Trophoblast cell (in vitro differentiated cells and primary cell): ENCODE measurements at places on chromosomes 1 and 21.
A peak's percentile ranks its signal among the peaks of the same experiment; 100 is the strongest.

GRCh38 chr1:155051777-155052398, 772 bp downstream of the ADAM15 start:
- no peak for DNase-seq

DNA sequence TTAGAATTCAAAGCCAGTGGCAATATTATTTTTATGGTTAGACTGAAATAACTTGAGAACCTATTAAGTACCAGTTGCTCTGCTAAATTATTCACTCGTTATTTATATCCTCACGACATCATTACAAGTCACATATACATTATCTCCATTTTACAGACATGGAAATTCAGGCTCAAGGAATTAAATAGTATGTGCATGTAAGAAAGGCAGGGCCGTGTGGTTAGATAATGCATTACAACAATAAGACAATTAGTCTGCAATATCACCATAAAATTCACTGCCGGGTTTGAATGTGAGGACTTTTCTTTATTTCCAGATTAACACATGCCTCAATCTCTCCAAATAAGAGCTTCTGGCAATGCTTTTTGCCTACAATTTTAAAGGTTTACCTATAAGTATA, 523.4 kb downstream of the PTBP2 start:
- DNase-seq = no peak

- DNase-seq = peak; percentile 35
Observed at GRCh38 chr1:226220473-226221189, 2.8 kb upstream of the MIXL1 start.

DNA sequence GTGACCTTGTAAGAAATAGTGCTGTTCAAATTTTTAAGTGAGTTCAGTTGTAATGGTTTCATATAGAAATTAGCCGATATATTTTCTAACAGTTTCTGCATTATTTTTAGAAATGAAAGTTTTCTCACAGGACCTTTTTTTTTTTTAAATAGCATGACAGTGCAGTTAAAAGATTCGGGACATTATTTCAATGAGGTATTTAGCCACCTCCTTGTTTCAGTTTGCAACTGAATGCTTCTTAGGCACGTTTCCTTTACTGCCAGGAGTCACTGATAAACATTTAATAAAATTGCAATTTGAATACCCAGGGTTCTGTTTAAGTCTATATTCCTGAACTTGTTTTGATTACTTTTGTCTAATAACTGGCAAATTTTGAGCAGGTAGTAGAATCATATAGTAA, 304.7 kb downstream of the TM2D1 start:
- DNase-seq = no peak

- DNase-seq = no peak
Observed at GRCh38 chr1:14499312-14500040, 99.0 kb upstream of the KAZN start.

GRCh38 chr1:181099152-181100014, 10.9 kb downstream of the IER5 start:
- DNase-seq = no peak

DNA sequence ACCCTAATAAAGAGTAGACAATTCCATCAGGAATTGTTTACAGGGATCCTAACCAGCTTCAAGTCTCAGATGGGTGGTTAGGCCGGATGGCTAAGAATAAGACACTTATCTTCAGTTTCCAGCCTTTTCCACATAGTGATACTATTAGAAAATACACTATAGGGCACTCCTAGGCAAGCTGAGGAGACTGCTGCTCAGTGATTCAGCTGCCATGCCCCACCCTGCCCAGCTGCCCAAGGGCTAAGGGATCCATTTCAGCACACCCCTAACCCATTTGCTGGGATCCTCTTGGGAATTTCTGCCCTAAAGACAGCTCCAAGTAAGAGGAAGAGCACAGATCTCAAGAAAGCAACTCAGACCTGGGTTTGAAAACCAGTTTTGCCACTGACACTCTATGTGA, 31.9 kb downstream of the PLPP3 start:
- DNase-seq = no peak

DNA sequence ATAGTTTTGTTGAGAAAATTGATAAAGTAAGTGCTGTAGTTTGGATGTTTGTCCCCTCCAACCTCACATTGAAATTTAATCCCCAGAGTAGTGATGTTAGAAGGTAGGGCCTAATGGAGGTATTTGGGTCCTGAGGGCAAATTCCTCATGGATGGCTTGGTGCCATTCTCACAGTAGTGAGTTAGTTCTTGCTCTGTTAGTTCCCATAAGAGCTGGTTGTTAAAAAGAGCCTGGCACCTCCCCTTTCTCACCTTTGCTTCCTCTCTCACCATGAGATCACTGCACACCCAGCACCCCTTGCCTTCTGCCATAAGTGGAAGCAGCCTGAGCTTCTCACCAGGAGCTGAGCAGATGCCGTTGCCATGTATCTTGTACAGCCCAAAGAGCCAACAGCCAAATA, 354.8 kb upstream of the NFIA start:
- DNase-seq = peak; percentile 25

- DNase-seq = peak; percentile 2
Observed at GRCh38 chr1:69121723-69122122, 446.0 kb upstream of the LRRC7 start.

DNA sequence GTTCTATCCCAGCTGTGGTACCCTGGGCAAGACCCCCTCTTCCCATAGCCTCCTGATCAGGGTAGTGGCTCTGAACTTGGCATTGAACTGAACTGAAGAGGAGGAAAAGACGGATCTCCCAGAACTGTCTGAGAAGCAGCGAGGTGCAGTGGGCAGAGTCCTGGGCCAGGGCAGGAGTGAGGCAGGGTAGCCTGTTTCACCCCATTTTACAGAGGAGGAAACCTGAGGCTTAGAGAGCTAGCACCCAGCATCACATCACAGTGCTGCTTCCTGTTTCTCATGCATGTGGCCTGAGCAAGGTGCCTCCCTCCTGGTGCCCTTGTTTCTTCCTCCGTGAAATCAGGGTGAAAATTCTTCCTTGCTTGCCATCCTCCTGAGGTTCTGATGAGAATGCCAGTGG, 17.1 kb downstream of the ZNF362 start:
- no peak for DNase-seq

GRCh38 chr1:177948336-177948972, 21.4 kb downstream of the SEC16B start:
- DNase-seq = peak; percentile 65

GRCh38 chr1:3231826-3232225, 162.8 kb downstream of the PRDM16 start:
- no peak for DNase-seq

- DNase-seq = no peak
Observed at GRCh38 chr1:164578479-164579200, 19.7 kb downstream of the PBX1 start.

- DNase-seq = no peak
Observed at GRCh38 chr1:172398193-172398592, 22.3 kb upstream of the C1orf105 start.

DNA sequence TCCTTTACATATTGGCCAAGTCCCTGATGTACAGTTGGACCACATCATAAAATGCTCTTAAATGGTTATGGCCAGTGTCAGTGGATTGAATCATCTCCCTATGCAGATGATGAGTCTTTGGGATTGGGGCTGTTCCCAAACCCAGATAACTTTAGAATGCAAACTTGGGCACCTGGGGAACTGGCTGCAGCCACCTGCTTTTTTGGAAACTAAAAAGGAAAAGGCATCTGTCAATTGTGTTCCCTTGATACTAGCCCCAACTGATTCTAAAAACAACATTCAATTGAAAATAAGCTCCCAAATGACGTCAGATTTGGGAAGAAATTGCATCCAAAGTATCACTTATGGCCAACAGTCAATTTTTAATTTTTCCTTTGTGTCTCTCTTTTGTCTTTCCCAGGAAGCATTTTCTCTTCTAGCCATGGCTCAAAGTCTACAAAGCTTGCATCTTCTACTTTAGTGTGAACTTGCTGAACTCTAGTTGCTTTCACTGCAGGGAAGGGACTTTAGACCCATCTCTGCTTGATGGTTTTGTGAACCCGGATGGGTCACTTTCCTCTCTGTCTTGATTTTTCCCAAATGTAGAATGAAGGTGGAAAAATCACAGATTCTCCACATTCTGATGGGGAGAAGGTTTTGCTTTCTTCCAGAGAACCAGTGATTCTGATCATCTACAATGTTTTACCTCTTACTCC, 402.3 kb upstream of the USP24 start:
- DNase-seq = no peak

- no peak for DNase-seq
Observed at GRCh38 chr1:20343149-20343937, 52.7 kb downstream of the VWA5B1 start.

GRCh38 chr1:43137445-43138052, 34.5 kb downstream of the EBNA1BP2 start:
- no peak for DNase-seq

GRCh38 chr1:166594646-166595045, 244.6 kb upstream of the POGK start:
- no peak for DNase-seq

DNA sequence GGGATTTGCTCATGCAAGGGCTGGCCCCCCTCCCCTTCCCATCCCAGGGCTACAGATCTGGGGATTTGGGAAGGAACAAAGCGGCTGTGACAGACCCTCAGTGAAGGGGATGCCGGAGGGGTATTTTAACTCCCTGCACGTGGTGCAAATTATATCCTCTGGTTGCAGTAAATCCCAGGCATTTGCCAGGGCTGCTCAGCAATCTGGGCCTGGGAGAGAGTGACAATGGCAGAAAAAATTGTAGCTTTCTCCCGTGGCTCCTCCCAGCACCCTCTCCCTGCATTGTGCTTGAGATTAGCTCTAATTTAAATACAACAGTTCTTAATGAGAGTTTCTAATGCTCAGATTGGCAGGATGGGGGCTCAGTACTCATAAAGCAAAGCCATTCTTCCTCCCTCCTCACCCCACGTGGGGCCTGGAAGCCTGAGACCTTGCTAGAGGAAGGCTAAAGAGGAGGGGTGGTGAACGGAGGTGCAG, 129.9 kb upstream of the CD34 start:
- no peak for DNase-seq

- DNase-seq = no peak
Observed at GRCh38 chr1:27037518-27037917, 24.9 kb upstream of the TENT5B start.

GRCh38 chr1:41590331-41590730, 105.8 kb upstream of the EDN2 start:
- DNase-seq = no peak

DNA sequence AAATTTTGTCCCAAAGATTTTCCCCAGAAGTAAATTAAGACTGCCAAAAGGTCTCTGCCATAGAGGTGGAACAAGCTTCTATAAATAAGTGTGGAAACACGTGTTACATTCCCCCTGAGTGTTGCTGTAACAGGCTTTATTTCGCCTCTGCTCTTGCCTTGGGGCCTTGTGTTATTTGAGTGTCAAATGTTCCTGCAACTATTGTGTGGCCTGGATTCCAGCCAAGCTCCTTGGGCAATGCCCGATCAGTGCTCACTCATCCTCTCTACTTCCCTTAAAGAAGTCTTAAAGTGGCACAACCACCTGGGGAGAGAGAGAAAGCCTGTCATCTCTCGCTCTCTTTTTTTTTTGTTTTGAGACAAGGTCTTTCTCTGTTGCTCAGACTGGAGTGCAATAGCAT, 156.7 kb downstream of the NR5A2 start:
- peak; percentile 26 for DNase-seq

- DNase-seq = peak; percentile 58
Observed at GRCh38 chr1:201559679-201560162, 20.8 kb downstream of the NAV1 start.

DNA sequence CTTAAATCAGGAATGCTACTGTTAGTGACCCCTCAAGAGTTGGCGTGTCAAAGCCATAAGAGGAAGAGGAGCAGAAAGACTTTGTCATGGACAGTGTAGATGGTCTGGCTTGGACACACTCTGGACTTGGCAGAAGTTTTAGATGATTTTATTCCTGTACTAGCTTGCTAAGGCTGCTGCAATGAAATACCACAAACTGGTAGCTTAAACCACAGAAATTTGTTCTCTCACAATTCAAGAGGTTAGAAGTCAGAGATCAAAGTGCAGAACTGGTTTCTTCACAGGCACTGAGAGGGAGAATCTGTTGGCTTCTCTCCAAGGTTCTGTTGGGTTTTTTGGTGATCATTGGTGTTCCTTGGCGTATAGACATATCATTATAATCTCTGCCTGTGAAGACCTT, 869.8 kb upstream of the B3GALT2 start:
- no peak for DNase-seq

GRCh38 chr1:42259059-42259738, 75.8 kb downstream of the FOXJ3 start:
- peak; percentile 65 for DNase-seq

DNA sequence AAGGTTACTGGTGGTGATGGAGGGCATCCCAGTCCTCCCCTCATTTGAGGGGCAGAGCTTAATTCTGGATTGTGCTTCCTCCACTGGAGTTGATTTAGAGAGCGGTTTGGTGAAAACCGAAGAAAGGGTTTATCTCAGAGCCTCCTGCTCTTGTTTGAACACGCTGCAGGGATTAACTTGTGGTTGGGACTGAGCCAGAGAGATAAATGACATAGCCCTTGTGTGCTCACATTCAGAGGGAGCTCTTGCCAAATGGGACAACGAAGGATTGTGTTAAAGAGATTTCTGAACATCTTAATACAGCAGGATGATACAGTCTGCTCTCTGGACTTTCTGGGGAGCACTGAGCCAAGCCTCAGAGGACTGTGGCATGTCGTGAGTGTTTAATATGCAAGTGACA, 308.2 kb downstream of the DISC1 start:
- no peak for DNase-seq

- no peak for DNase-seq
Observed at GRCh38 chr21:33299181-33299752, 25.5 kb upstream of the IFNAR1 start.

GRCh38 chr1:76580206-76580605, 287.1 kb upstream of the ST6GALNAC5 start:
- peak; percentile 29 for DNase-seq

GRCh38 chr1:205700865-205701401, 20.6 kb upstream of the SLC45A3 start:
- no peak for DNase-seq

GRCh38 chr1:18970762-18971161, 14.3 kb upstream of the IFFO2 start:
- peak; percentile 60 for DNase-seq

DNA sequence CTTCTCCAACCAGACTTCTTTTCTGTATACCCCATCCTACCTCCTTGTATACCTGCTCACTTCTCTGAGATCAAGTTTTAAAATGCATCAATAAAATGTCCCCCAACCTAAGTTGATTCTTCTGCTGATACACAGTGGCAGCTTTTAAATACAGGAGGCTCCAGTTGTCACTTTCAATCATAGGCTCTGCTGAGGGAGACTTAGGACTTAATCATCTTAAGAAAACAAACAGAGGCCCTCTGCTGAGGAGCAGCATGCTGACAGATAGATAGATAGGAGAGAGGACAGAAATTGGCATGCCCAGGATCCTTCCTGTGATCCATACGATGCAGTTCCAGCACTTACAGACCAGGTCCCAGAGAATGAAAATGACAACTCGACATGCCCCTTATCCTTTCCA, 311.0 kb upstream of the PROX1 start:
- no peak for DNase-seq

DNA sequence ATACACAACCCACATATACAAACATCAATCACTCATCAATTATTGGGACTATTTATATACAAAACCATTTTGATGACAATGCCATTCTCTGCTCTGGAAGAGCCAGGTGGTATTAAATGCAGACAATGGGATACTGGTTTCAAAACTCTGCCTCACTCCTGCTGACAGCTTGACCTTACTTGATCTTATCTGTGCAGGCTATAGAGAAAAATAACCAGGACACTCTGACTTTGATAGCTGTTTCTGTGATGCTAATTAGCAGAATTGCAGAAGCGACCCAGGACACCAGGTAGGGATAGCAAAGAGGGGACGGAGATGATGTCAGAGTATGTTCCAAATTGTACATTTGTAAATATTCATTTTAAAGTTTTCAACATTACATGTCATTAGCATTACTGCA, 89.5 kb downstream of the OLFM3 start:
- no peak for DNase-seq
